Stimulated activated CD8-positive, alpha-beta memory T cell treated with anti-CD3 and anti-CD28 coated beads, Interleukin-2, amount 100 ng/mL, for 1 hour (primary cell): ENCODE measurements at places on chromosomes 1 and 21.

GRCh38 chr1:226884116-226884625 is 13.8 kb downstream of the PSEN2 start:
- no peak for DNase-seq

GRCh38 chr1:150165622-150166612 is 16.2 kb downstream of the PLEKHO1 start:
- DNase-seq, result no peak

- DNase-seq, result no peak
These were observed 19.8 kb downstream of the CHI3L2 start for GRCh38 chr1:111247125-111247838.

DNA sequence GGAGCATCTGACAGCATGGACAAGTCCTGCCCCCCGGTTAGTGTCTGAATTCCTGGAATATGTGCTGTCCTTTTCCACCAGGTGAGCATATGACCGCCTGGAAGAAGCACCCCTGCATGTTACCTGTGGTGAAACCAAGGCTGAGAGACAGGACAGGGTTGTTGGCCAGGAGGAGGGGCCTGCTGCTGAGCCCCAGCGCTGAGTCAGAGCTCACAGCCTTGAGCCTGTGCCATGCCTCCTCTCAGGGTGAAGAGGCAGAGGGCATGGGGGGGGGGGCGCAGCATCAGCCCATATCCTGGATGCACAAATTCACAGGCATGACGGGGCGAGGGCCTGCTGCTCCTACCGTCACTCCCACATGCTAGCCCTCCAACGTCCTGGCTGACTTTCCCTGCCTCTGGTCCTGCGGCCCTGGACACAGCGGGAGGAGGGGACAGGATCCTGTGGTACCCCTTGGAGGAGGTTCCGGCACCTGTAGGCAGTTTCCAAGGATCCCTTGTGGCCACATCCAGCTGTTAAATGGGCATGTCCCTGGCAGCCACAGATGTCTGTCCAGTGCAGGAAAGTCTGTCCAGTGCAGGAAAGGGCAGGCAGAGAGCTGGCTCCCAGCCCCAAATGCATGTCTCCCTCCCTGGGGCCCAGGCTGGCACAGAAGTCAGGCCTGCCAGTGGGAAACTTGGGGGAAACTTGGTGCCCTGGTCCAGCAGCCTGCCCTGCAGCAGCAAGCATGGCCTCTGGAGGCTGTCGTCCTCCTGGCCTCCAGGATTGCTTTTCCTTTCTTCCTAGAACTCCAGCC is 23.9 kb downstream of the TTC34 start:
- no peak for DNase-seq

DNA sequence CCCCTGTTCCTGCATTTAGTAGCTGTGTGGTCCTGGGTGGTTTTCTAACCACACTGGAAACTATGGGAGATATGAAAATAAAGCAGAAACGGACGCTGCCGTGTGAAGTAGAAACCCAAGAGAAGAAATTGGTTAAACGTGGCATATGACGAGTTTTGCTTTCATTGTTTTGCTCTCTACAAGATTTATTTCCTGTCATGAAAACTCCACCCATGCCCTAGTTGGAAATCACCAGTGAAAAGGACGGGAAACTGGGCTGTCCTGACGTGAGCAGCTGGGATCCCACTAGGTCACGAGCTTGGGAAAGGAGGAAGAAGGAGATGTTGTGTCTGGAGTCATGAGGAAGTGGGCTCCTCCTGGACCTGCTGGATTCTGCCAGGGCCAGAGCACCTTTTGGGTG is 120.8 kb upstream of the GADD45A start:
- no peak for DNase-seq

- no peak for DNase-seq
These were observed 12.0 kb downstream of the TMEM9 start for GRCh38 chr1:201142011-201142848.

- no peak for DNase-seq
These were observed 246.4 kb upstream of the ADAMTS5 start for GRCh38 chr21:27213303-27213702.

- DNase-seq, result no peak
These were observed 46.8 kb downstream of the XCL1 start for GRCh38 chr1:168623003-168623828.

DNA sequence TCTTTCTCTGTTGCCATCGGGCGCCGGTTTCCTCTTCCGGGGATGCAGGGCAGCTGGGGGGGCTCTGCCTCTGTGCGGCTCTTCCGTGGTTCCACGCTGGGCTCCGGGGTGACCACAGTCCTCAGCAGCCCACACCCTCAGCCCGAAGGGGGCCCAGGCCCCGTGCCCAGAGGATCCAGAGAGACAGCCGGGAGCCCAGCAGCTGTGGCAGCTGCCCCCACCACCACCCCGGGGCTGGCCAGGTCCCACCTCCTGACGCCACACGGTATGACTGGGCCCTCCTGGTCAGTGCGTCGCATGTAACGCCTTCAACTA is 172.2 kb downstream of the PRDM16 start:
- no peak for DNase-seq

GRCh38 chr1:87279536-87279875 is 49.2 kb upstream of the LMO4 start:
- DNase-seq, result no peak

GRCh38 chr1:164953815-164954214 is 394.8 kb downstream of the PBX1 start:
- no peak for DNase-seq
